ENCODE measurements at places on chromosomes 12 and 14.

DNA sequence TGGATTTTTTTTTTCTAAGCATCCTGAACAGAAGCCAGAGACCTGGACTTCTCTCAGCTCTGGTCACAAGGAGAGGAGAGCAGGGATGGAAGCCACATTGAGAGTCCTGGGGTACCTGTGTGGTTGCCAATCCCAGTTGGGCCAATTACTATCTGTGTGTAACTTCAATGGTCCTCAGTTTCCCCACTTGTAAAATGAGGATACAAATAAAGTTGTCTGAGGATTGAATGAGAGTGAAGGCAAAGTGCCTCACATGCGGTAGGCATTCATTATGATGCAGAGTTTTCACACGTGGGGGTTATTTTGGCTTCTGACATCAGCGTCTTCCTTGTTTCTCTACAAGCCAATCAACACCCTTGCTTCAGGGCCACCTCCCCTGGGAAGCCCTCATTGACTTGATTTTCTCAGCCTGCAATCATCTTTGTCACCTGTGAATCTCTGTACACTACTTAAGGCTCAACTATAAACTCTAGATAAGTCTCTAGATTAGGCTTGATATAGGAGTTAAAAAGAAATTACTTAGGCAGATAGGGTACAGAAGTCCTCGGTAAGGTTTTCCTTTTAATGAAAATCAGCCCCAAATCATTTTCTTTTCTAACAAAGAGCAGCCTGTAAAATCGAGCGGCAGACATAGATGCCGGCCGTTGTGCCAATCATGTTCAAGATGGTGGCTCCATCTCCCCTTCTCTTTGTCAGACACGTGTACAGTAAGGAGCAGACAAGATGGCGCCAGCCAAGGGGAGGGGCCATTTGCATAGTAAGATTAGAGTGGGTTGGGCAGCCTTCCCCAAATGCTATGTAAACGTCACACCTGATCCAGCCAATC lies 37.8 kb upstream of the FICD start:
- DNase-seq, result no peak

DNA sequence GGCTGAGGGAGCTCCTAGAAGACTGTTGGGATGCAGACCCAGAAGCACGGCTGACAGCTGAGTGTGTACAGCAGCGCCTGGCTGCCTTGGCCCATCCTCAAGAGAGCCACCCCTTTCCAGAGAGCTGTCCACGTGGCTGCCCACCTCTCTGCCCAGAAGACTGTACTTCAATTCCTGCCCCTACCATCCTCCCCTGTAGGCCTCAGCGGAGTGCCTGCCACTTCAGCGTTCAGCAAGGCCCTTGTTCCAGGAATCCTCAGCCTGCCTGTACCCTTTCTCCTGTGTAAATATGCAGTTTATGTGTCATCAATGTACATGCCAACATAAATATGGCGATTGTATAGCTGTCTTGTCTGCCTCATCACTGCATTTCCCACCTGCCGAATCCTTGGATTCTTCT lies 7.5 kb downstream of the AMHR2 start:
- no peak for DNase-seq

DNA sequence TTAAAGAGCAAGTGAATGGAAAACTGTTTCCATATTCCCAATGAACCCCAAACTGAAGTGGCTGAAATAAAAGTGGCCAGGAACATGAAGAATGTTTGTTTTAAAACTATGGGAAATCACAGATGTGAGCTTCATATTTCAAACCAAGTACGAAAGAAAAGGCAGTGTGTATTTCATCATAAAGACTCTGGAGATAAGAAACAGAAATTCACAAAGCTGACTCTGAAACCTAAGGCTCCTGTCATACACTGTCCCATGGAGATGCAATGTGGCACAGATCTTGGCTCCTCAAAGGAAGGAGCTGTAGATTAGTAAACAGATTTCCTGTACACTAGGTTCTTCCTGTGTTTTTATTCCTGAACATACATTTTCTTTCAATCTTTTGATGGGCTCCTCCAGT lies 304.4 kb downstream of the MED13L start:
- no peak for DNase-seq

DNA sequence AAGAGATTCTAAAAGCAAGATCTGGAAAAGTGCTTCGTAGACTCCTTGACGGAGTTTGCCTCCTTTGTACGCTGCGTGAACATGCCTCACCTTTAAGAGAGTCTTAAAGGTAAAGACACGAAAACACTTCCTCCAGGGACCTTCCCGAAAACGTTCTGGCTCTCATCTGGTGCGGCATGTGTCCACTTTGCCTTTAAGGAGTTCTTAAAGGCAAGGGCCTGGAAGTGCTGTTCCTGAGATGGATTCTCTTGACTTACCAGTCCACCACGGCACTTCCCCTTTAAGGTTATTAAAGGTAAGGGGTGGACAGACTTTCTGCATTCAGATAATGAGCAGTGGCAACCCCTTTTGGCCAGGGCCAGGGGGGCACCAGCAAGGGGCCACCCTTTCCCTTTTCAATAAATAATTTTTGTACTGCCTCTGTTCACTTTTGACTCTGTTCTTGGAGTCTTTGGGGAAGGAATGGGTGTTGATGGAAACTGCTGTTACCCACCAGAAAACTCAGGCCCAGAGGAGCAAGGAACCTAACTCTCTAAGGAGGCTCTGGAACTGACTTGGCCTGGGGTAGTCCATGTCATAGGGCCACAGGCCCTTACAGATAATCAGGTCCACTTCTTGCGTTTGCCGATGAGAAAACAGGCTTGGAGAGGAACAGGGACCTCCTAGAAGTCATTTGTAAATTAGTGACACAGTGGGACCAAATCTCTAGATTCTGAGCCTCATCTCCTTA lies 4.4 kb downstream of the REM2 start:
- no peak for DNase-seq
